ENCODE measurements at places on chromosomes 7 and 10. TPM values are rescaled to one million over a fixed set of nuclear protein-coding genes. Genes with fewer than 3 reads are reported as not detected.

CHN2 gene
- under 0.01 TPM for total RNA-seq

GRCh38 chr10:8102708-8103401, 48.4 kb downstream of the GATA3 start:
- no peak for DNase-seq

DNA sequence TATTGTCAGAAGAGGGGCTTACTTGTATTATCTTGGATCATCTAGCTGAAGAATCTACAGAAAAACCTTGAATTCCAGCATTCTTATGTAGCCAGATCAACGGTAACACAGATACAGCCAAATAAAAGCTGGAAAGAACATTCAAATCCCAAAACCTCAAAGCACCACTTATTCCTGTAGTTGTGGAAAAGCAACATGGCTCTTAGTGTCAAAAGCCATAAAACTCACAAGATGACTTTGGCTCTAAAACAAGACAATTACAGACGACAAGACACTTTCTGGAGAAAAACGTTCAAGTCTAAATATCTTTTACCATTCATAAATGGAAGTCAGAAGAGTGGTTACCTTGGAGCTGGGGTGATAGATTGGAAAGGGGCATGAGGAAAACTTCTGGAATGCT, 173.0 kb downstream of the HERPUD2 start:
- no peak for DNase-seq

HDAC9 gene
- 21.7 TPM for total RNA-seq

DNA sequence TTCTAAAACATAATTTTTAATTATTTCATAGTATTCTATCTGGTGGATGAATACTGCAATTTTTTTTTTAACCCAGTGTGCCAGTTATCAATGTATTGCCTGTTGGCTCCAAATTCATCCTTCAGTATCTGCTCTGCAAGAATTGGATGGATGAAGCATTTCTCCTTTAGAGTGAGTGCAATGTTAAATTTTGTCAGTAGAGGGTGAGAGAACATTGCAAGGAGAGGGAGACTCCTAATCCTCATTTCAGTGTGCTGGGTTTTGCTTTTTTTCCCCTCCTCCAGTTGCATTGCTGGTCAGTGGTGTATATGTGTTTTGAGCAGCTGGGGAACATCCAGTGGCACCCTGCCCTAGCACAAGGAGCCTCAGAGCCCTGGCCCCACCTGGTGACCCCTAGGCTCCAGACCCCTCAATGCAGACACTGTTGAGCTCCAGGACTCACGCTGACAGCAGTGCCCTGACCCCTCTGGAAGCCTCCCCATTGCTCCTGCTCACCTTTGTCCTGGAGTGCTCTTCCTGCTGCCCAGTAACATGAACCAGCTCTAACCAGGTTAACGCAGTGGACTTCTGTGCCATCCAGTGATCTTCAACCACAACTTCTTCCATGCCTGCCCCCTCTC, 199.4 kb downstream of the USP6NL start:
- no peak for DNase-seq

GFRA1 gene
- total RNA-seq: 76.6 TPM

TMEM229A gene
- total RNA-seq: not detected

DNA sequence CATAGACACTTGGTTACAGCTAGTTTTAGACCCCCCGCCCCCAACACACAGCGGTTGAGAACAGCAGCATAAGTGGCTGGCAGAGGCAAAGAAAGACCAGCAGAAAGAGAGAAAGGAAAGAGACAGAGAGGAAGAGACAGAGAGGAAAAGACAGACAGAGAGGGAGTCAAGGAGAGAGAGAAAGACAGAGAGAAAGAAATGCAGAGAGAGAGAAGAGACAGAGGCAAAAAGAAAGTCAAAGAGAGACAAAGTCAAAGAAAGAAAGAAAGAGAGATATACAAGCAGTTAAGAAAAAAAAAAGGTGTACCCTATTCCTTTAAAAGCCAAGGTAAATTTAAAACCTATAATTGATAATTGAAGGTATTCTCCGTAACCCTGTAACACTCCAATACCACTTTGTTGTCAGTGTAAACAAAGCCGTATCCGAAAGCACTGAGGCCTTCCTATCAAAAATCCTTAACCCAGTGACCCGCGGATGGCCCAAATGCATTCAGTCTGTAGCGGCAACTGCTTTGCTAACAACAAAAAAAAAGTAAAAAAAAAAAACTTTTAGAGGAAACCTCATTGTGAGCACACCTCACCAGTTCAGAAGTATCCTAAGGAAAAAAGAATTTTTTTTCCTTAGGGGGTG, 11.9 kb upstream of the SLC12A9 start:
- no peak for DNase-seq

- DNase-seq: peak; percentile 89
Measured at GRCh38 chr7:143363016-143363937, 764 bp upstream of the FAM131B start.

C1QL3 gene
- not detected for total RNA-seq

ASZ1 gene
- not detected for total RNA-seq

DNA sequence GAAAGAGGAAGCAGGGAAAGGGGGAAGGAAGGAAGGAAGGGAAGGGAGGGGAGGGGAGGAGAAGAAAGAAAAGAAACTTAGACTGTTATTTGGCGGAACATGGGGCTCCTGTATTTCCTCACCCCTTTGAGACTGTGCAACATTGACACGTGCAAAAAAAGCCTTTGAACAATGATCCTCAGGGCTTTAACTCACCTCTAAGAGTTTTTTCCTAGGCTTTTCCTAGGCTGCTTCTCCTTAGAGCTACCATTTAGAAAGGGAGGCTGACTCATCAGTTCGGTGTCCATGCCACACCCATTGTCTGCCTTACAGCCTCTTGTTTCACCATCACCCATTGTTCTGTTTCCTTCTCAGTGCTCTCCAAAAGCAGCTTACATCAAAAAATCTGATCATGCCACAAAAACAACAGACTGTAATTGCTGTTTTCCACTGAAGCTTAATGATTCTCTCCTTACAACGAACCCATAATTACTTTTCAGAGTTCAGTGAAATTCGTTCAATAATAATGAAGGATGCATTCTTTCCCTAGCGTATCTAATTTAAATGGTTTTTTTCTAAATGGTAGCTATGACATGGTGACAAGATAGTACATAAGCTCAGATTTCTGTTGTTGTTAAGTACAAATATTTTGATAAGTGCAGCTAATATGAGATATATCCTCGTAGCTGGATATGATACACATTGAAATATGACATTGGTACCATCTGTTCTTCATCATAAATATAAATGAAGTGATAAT, 90.8 kb downstream of the PRLHR start:
- no peak for DNase-seq

DNA sequence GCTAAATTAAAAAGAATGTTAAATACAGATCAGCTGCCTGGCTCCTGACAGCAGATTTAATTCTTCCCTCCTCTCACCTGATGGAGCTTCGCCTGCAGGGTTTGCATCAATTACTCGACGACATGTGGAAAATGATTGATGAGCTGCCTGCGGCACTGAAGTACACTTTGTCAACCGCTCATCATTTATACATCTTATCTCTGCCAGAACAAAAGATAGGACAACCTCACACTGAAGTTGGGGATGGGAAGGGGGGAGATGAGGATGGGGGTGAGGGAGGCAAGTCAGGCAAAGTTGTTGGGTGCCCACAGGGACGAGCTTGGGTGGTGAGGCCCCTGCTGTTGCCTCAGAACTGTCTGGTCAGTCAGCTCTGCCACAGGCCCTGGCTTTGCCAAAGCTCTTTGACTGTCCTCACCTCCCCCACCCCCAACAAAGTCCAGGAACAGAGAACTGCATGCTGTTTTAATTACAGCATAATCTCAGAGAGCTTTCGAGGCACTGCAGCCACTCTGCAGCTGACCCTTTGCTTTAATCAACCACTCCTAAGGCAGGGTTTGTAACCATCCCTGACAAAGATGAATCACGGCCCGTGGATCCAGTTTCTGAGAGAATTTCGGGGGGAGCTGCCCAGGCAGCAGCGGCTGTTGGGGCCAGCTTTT, 702.3 kb downstream of the LRMDA start:
- no peak for DNase-seq

DNA sequence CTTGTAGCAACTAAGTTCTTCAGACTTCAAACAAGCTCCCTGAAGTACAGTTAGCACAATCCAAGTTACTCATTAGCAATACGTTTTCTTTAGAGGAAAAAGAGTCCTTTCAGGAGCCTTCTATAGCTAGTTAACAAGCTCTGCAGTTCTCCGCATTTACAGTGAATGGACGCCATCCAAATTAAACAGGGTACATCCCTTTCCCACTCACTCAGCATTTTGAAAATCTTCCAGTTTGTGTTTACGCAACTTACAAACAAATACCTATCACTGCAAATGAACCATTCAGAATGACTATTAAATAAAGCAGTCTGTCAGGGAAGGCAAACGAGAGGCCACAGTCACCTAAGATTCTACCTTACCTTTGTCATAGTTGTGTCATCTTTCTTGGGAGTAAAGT, 84.5 kb downstream of the RNF32 start:
- DNase-seq: no peak

GRCh38 chr10:69739634-69740033, 62.1 kb upstream of the COL13A1 start:
- DNase-seq: no peak

- peak; percentile 42 for DNase-seq
Measured at GRCh38 chr7:150826061-150826849, 25.7 kb downstream of the TMEM176A start.

PCLO gene
- under 0.01 TPM for total RNA-seq

OR2A7 gene
- total RNA-seq: 1.1 TPM

DNA sequence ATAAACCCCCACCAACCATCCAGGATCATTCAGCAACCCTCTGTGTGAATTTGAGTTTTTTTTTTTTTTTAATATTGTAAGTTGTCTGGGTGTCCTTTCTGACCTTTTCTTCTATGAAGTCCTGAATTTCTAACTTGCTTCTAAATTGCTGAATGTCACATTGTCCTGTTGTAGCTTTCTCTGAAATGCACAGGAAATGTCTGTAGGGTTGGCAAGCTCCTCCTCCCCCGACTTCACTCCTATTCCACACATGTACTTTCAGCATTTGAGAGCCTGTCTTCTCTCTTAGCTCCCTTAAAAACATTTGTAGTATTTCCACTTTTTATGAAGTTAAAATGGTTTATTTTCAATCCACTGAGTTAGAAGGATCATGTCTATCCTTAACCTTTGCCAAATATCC, 3.3 kb upstream of the CNNM2 start:
- no peak for DNase-seq

DNA sequence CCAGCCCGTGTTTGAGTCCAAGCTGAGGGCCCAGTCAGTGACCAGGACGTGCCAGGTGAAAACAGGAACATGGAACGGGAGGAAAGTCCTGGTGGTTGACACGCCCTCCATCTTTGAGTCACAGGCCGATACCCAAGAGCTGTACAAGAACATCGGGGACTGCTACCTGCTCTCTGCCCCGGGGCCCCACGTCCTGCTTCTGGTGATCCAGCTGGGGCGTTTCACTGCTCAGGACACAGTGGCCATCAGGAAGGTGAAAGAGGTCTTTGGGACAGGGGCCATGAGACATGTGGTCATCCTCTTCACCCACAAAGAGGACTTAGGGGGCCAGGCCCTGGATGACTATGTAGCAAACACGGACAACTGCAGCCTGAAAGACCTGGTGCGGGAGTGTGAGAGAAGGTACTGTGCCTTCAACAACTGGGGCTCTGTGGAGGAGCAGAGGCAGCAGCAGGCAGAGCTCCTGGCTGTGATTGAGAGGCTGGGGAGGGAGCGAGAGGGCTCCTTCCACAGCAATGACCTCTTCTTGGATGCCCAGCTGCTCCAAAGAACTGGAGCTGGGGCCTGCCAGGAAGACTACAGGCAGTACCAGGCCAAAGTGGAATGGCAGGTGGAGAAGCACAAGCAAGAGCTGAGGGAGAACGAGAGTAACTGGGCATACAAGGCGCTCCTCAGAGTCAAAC, 5.2 kb downstream of the GIMAP5 start:
- DNase-seq: no peak

PTPRN2 gene
- total RNA-seq: 0.36 TPM

DNA sequence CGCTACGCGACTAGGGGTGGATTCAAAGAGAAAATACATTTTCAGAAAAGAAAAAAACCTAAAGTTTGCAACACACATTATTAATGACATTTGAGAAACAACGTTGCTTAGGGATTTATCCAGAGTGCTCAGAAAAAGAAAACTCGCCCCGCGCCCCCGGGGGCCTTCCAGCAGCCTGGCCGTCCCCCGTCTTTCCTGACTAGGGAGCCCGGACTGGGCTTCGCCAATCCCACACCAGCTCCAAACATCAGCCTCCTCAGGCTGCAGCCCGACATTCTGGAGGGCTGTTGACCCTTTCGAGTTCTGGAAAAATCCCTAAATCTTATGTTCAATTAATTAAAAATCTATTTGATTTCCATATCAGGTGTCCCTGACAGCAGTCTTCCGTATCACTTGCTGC, 48.6 kb downstream of the CLEC2L start:
- DNase-seq: no peak

Data from osteoblast (primary cell).